ENCODE measurements at places on chromosomes 5 and 9. TPM values are rescaled to one million over a fixed set of nuclear protein-coding genes. Genes with fewer than 3 reads are reported as not detected.

SOX30 gene
- total RNA-seq = 0.16 TPM

PROB1 gene
- 2.9 TPM for total RNA-seq

FBLL1 gene
- 15.7 TPM for total RNA-seq

SURF4 gene
- 136 TPM for total RNA-seq

PCDHA6 gene
- 5.6 TPM for total RNA-seq

LCN15 gene
- total RNA-seq = not detected

All from camera-type eye (tissue), 1 donor.